Foreskin fibroblast (primary cell): ENCODE measurements at places on chromosomes 1 and 21.
A peak's percentile ranks its signal among the peaks of the same experiment; 100 is the strongest.

DNA sequence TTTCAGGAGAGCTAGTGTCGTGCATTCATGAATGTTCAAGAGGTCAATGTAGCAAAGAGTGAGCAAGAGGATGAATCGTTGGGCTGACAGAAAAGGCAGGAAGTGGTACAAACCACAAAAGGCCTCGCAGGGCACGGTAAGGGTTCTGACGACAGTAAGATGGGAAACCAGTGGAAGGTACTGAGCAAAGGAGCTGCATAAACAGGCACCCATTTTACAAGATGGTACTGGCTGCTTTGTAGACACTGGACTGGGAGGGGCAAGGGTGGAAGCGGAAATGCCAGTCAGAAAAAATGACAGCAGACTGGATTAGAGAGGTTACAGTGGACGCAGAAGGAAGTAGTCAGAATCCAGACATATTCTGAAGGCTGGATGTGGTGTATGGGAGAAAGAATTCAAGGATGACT, 123.5 kb downstream of the PTPN14 start:
- peak; percentile 95 for DNase-seq

- DNase-seq, result no peak
Measured at GRCh38 chr1:116318897-116319296, 54.1 kb upstream of the ATP1A1 start.

DNA sequence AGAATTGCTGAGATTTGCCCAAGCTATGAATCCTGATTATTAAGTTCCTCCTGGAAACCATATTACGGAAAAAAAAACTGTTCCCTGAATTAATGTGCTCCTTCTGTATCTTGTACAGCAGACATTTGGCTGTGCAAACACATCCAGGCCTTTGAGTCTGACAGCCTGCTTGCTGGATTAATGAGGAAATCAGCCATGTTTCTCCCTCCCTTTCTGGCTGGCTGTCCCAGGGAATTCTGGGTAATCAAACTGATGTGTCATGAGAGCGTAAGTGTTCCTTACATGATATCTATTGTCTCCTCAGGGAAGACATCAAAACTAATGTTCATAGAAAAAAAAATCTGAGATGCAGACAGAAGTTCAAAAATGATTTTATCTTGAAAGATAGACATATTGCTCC, 18.8 kb downstream of the PGBD5 start:
- no peak for DNase-seq

DNA sequence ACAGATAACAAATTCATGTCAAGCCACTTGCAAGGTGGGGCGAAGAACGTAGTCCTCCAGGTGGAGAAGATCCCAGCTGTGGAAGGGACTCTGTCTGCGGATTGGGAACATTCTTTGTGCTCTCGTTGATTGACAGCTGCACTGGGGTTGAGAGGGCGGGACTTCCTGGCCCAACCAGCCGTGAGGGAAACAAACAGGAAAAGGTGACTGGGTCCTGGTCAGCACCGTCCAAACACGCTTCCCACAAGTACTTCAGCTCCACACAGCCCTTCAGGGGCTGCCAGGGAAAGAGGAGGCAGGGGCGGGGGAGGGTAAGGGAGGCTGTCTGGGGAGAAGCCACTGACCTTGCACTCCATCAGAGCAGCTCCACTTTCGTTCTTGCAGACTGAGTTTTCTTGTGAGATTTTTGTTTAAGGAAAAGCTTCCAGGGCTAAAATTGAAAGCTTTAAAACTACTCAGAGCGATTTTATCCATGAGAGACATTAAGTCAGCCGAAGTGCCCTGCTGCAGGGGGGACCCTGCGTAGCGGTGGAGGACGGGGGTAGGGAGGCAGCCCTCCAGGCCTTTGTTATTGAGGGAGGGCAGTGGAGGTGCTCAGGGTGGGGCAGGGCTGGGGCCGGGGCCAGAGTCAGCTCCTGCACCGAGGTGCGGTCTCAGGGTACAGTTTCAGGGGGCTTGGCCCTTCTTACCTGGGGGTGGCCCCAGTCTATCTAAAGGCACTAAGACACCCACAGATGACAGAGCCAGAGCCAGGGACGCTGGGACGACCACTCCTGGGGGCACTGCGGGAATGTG, 21.6 kb upstream of the STUM start:
- DNase-seq, result no peak

- DNase-seq, result no peak
Measured at GRCh38 chr21:38803075-38803660, 2.6 kb upstream of the ETS2 start.

- peak; percentile 22 for DNase-seq
Measured at GRCh38 chr1:186404454-186405051, 28.9 kb downstream of the ODR4 start.

DNA sequence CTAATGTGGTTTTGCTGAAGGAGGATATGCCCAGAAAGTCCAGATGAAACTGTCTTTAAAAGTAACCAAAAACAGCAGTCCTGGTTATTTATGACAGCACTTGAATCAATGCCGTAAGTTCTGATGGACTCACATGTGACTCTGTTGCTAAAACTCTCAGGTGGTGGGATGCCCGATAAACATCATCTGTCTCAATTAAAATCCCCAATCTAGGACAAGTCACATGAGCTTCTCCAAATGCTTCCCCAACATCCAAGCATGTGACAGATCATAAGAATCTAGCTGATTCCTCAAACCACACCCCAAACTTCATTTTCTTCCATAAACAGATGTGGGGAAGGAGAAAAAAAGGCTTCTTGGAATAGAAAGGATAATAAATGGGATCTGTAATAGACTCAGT, 786 bp upstream of the CTSK start:
- peak; percentile 82 for DNase-seq

GRCh38 chr1:221117548-221117951, 238.3 kb downstream of the HLX start:
- peak; percentile 93 for DNase-seq

DNA sequence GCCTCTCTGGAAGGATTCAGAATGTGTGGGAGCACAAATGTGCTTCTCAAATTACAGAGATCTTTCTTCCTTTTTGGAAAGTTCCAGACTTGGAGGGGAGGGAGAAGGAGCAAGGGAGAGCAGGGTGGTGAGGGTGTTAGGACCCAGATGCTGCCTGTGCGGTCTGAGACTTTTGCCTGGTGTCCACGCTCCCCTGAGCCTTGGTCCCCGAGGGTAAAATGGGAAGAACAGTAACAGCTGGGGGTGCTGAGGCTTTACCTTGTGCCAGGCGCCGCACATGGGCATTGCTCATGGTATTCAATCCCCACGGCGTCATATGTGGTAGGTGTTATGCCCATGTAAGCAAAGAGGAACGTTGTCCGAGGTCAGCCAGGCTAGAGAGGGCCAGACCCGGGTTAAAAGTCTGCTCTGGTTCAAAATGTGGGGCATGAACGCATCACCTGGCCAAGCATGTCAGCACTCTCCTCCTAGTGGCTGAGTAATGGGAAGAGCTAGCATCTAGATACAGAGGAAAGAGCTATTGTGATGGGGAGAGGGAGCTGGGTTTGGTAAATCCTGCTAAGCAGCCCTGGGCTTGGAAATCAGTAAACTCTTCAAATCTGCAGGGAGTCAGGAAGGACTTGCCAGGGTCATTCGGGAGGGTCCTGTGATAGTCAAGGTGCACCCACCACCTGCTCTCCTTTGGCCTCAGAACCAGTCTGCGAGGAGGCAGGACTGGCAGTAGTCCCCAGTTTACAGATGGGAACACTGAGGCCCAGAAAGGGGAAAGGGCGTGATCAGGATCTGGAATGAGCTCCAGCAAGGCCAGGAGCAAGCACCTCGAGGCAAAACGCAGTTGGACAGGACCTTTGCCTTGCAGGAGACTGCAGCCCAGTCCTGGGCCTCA, 4.5 kb upstream of the RUNX3 start:
- no peak for DNase-seq

GRCh38 chr1:201305815-201306214, 22.5 kb downstream of the PKP1 start:
- no peak for DNase-seq

- DNase-seq, result no peak
Measured at GRCh38 chr1:58709540-58710175, 9.8 kb upstream of the MYSM1 start.

- DNase-seq, result no peak
Measured at GRCh38 chr1:47536646-47537118, 98.8 kb downstream of the FOXD2 start.

GRCh38 chr1:220229771-220230170, 42.5 kb downstream of the RAB3GAP2 start:
- no peak for DNase-seq

GRCh38 chr1:206662396-206663092, 22.2 kb upstream of the MAPKAPK2 start:
- no peak for DNase-seq

DNA sequence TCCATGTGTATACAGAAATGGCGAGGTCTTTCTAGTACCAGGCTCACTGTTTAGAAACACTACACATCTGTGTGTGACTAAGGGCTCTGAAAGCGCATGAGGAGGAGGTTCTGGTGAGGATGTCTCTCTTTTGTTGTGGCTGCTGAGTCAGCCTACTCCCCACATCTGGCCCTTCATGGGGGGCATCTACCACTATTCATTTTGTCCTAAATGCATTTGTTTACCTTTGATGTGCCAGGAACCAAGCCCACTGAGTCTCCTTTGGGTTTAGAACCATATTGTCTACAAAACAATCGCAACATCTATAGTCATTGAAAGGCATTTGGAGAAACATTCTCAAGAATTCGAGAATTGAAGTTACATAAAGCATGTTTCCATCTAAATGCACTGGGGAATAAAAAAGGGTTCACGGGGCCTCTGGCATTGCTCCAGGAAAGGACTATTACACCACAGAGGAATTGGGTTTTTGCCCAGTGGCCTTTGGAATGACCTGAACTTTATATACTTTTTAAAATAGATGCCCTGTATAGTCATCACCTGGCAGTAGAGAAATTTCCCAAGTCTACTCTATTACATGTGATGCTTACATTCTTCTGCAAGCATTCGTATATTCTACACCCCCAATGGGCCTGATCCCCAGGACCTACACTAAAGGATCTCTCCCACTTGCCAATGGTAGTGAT, 35.1 kb upstream of the ADORA3 start:
- peak; percentile 81 for DNase-seq

DNA sequence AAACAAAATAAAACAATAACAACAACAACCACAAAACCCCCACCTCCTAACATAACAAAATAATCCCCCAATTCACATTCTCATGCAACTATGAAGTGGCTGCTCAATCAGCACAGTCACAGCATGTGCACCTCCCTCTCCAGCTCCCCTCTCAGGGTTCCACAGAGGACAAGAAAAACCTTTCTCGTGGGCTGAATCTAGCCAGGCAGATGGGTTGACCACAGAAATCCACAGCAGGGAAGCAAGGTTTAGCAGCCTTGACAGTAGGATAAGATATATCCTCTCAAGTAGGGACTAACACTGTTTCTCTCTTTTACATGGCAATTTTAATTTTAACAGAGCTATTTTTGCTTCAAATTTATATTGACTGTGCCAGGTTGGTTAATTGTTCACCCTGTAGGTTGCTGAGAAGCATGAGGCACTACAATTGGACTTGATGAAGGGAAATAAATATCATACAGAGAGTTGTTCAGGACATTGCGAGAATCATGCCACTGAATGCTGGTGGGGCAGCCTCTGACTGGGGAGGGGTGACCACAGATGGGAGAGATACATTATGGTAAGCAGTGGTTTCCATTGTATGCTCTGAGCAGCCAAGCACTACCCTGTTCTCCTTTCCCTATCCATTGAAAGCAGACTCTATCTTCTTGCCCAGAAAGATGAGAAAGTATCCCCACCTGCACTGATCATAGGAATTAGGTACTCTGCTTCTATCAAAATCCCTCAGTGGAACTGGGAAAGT, 535.1 kb downstream of the DPYD start:
- no peak for DNase-seq

DNA sequence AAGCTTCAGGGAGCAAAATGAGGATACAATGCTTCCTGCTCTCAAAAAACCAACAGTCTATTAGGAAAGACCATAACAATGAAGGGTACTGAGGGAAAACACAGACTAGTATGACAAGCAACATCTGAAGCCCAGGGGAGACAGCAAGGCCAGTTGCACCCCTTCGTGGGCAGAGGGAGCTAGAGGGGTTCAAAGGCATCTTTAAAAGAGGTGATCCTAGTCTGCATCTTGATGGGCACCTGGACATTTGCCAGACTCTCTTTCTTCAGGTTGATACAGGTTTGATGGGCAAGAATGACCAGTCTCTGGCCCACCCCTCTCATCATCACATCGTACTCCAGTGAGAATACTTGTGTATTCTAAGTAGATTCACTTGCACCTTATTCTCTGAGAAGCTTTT, 177.7 kb downstream of the VAV3 start:
- DNase-seq, result peak; percentile 4

- no peak for DNase-seq
Measured at GRCh38 chr1:32014948-32015273, 1.2 kb downstream of the KHDRBS1 start.

- no peak for DNase-seq
Measured at GRCh38 chr21:16154321-16154720, 424.5 kb downstream of the USP25 start.

- no peak for DNase-seq
Measured at GRCh38 chr1:160741092-160741501, 2.0 kb downstream of the SLAMF7 start.

DNA sequence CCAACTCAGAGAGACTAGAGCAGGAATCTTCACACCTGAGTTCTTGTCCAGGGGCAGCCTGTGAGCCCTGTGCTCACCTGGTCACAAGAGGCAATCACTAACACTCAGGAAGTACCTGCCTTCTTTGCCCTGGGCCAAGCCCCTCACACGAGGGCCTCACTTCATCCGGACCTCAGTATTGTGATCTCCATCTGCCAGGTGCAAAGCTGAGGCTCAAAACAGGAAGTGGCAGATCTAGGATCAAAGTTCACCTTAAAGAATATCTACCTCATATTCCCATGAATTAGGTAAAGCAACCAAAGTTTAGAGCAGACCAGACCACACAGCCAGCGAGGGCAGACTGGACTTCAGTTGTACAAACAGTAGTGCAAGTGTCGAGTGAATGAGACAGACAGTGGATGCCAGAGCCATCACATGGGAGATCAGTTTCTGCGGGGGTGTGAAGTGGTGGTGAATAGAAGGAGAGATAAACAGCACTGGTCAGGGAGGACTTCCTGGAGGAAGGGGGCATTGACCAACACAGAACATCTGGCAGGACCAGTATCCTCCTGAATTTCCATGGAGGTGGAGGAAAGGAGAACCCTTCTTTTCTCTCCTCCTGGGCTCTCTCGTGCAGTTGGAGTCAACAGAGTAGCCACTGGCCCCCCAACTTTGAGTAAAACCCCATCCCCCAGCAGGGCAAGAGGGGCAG, 116.6 kb upstream of the ZBTB40 start:
- no peak for DNase-seq

- peak; percentile 9 for DNase-seq
Measured at GRCh38 chr21:17708522-17709265, 96.0 kb upstream of the BTG3 start.

GRCh38 chr21:37531431-37531932, 164.9 kb downstream of the DYRK1A start:
- DNase-seq, result no peak
